ENCODE measurements at places on chromosomes 7 and 10.

DNA sequence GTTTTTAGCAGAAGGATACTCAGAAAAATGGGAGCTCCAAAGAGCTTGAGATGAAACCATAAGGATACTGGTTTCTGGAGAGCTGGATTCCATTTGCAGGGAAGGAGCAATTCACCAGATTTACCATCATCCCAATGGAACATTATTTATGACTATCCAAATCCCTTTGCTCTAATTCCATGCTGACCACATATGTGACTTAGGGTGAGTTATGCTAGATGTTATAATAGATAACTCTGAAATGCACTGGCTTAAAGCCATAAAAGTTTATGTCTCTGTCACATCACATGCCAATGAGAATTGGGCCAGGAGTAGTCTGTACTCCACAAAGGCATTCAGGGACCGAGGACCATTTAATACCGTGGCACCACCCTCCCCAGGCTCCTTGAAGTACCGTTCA is 185.2 kb downstream of the SKIDA1 start:
- DNase-seq: no peak

DNA sequence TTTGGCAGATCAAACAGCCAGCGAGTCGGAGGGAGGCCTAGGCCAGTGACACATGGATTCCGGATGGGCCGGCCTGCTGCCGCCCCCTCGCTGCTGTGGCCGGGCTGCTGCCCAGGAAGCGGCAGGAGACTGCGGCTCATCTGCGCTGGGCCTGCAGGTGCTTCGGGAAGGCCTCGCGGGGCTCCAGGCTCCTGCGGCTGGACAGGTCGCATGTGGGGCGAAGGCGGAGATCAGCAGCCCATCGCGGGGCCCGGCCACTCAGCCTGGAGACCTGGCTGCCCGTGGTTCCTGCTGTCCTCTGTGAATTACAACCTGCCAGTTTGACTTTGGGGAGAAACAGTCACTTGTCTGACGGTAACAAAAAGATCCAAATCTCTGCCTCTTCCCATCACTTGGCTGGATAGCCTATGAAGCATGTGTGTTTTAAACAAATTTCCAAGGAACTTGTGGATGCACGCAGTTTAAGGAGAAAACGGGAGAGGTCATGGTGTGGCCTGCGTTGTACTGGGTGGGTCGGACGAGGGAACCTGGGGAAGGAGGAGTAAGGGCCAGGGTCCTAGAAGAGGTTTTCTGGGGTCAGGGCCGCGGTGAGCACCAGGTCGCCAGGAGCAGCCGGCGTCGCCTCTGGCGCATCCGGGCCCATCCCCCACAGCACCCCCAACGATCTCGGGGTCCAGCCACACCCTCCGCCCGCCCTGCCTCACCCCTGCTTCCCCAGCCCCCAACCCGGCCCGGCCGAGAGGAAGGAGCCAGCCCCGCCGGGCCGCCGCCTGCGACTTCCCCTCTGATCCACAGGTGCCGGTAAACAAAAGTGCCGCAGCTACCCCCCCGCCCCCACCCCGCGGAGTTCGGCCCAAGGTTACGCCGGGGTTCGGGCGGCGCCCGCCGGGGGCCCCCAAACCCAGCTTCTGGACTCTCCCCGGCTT is 1.6 kb downstream of the SPOCK2 start:
- no peak for DNase-seq

GRCh38 chr10:85792533-85792858 is 574.1 kb downstream of the GRID1 start:
- no peak for DNase-seq

DNA sequence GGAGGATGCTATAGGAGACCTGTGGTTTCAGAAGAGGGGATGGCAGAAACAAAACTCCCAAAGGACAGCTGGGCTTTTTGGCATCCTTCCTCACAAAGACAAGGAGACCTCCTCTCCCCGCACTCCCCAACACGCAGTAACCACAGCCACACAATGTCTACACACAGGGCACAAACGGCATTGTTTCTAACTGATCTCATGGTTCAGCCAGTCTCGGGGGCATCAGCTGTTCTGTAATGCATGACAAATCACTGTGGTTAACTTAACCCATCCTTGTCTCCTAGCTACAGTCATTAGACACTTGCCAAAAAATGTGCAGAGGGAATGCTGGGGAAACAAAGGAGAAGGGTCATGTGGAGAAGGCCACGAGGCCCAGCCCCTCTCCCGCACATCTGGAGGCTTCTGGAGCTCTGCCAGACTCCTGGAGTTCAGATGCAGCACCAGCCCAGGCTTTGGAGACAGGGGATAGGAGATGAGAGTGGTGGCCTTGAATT is 7.6 kb upstream of the ADAMTS14 start:
- peak; percentile 96 for DNase-seq

- DNase-seq: no peak
Observed at GRCh38 chr7:118324790-118325449, 100.4 kb downstream of the ANKRD7 start.

DNA sequence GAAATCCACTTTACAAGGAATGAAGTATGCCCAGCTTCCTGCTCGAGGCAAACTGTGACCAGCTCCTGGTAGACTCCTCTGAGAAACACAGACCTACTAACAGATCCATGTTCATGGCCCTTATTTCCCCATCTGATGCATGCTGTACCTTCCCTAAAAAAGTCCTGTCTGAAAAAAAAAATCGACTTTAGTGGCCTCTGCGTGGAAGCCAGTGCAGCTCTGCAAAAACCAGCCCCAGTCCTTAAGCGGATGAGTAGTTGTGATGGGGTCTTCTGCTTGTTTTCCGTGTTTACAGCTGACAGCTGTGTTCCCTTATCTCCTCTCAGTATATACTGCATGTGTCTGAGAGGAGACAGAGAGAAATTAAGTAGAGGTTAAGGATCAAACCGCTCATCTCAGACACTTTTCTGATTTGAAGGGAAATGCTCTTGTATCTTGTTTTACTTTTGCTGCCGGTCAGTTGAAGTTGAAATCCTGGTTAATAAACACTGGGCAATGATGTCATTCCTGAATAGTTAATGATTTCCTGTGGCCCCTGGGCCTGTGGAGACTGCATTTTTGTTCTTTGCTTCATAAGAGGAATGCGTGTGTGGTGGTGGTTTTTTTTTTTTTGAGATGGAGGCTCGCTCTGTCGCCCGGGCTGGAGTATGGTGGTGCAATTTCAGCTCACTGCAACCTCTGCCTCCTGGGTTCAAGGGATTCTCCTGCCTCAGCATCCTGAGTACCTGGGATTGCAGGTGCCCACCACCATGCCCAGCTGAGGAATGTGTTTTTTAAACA is 67.6 kb downstream of the DOCK1 start:
- DNase-seq: peak; percentile 55

DNA sequence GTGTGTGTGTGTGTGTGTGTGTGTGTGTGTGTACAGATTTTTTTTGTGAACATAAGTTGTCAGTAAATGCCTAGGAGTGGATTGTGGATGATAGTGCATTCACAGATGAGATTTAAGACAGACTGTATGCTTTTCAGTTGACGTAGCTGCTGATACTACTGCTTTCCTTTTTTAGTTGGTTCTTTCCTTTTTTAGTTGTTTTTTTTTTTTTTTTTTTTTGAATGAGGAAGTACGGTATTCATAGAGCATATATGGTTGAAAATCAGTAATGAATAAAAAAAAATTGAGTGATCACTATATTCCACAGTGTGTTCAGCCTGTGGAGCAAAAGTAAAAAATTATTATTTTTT is 80.5 kb downstream of the RBM33 start:
- no peak for DNase-seq

DNA sequence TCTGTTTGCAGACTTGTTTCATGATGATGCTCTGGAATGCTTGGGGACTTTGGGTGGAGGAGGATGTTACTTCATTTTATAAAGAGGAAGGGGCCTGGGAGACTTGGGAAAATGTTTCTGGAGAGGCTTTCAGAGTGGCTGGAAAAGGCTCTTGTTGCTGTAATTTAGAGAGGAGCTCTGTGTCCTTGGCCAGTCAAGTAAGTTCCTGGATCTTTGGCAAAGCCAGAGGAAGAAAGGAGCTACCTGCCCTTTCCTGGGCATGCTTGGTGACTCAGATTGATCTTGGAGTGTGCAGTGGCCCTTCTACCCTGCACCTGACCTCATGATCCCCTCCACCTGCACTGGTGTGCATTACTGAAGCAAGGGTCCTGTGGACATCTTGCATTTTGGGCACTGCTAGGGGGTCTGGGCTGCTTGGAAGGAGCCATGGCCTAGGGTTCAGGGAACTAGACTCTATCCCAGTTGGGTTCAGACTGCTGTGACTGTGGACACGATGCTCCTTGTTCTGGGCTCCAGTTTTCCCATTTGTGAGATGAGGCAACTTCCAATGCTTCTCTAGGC is 56.1 kb downstream of the ADCYAP1R1 start:
- DNase-seq: no peak

GRCh38 chr7:142420554-142421362 is 162.9 kb upstream of the PRSS58 start:
- no peak for DNase-seq

DNA sequence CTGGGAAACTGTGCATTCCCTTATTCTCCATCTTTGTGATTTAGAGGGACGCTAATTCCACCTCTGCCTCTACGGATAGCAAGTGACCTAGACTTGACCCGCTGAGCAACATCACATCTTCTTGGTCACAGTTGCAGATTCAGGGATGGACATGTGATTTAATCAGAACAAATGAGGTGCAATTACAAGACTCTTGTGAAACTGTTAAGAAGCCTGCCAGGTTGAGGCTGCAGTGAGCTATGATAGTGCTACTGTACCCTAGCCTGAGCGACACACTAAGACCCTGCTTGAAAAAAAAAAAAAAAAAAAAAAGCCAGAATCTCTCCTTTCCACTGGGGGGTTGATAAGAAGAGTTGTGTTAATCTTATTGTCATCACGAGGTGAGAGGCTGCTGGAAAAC is 14.4 kb downstream of the MPLKIP start:
- DNase-seq: no peak

- DNase-seq: no peak
Observed at GRCh38 chr10:116055252-116055916, 217.6 kb downstream of the GFRA1 start.

- no peak for DNase-seq
Observed at GRCh38 chr10:50536617-50537240, 87.0 kb downstream of the SGMS1 start.
